ENCODE measurements at places on chromosomes 5 and 9.

DNA sequence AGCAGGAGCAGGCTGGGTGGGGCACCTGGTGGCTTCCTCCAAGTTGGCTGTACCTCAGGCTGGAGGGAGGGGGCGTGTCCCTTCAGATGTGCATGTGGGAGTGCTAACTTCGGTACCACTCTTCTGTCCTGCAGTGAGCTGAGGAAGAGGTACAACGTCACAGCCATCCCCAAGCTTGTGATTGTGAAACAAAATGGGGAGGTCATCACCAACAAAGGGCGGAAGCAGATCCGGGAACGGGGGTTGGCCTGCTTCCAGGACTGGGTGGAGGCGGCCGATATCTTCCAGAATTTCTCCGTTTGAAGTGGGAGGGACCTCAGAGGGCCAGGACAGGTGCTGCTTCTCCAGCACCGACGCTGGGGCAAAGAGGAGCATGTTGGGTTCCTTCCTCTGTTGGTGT is 9.3 kb downstream of the NXNL2 start:
- no peak for DNase-seq

DNA sequence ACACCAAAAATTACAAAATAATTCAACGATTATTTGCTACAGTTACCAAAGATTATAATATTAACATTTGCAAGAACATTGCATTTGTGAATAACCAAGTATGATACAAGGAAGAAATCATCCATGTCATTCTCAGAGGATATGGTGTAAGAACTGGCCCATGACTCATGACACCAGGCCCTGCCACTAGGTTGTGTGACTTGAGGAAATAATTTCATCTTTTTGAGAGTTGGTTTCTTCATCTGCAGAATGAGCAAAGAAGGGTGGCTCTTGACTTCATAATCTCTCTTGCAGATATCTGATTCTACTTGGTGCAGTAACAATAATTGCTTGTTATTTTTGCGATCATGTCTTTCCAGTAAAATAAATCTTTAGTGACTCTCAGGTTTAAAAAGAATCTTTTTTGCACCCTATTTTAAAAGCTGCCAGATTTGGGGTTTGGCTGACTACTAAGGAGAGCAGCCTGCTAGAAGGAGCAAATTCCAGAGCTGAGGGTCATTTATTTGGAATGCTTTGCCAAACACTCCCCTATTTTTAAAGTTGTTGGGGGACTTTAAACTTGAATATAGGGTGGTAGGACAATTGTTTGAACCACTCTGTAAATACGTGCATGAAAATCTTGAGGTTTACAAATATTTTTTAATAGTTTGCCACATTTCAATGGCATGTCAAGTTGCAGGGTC is 23.5 kb downstream of the ITGA1 start:
- DNase-seq: peak; percentile 81

DNA sequence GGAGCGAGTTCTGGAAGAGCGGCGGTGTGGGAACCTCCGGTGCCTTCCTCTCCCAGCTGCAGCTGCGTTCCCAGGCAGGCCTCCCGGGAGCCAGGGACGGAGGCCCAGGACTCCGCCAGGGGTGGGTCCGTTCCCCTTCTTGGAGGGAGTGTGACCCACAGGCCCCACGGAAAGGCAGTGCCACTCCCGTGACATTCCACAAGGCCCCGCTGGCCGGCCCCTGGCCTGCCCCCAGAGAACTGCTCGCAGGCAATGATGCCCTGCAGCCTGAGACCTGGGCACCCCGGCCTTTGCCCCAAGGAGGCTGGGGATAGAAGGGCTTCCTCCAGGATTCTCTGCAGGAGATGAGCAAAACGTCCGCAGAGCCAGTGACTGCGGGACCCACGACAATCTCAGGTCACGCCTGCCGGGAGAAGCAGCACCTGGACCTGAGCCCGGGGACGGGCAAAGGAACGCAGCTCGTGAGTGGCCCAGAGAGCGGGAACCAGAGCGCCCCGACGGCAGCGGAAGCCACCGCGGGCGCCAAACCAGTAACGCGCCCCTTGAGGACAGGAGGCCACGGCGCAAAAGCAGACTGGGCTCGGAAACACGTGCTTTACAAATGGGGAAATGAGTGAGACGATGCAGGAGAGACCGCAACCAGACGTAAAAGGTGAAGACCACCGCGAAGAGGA is 9.3 kb downstream of the OBP2B start:
- DNase-seq: no peak

- DNase-seq: peak; percentile 2
These were observed 214.9 kb upstream of the WWC1 start for GRCh38 chr5:168076561-168076991.

DNA sequence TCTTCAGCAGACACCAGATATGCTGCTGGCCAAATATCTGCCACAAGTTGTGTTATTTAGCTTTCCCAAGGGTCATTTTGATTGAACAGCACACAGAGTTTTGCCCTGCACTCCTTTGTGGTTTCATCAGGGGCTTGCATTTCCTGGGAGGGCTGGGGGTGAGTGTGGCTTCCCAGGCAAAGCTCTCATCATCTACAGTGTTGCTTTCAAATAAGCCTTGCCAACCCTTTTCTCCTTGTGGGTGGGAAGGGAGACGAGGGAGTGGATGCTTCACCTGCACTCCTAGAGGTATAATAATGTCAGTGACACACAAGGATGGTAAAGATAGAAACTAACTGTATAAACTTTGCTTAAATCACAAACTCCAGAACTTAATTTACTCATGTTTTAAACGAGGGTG is 107.0 kb downstream of the MARCHF11 start:
- DNase-seq: no peak

GRCh38 chr9:135507104-135508035 is 6.9 kb downstream of the MRPS2 start:
- DNase-seq: no peak

- no peak for DNase-seq
These were observed 44.3 kb downstream of the UBE2QL1 start for GRCh38 chr5:6492934-6493333.

- DNase-seq: no peak
These were observed 38.8 kb upstream of the TENT4A start for GRCh38 chr5:6674421-6674820.

GRCh38 chr9:87501806-87502205 is 4.1 kb downstream of the DAPK1 start:
- DNase-seq: no peak

DNA sequence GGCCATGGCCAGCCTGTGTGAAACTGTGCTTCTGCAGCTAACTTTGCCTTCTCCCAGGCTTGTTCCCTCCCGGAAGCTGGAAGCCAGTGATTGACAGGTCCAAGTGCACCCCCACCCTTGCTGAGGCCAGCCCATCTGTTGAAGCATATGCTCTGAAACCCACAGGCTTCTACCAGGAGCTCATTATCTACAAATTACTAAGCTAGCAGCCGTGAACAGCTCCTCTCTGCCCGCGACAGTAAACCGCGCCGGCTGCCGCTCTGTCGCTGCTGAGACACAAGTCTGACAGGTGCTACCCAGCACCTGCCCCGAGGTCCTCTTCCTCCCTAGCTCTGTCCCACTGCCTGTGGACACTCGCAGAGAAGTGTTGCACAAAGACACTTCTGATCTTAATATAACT is 490.9 kb downstream of the GADD45G start:
- DNase-seq: no peak

GRCh38 chr5:110040178-110040577 is 350.5 kb downstream of the MAN2A1 start:
- DNase-seq: no peak

GRCh38 chr5:144194144-144194543 is 23.5 kb downstream of the KCTD16 start:
- no peak for DNase-seq

DNA sequence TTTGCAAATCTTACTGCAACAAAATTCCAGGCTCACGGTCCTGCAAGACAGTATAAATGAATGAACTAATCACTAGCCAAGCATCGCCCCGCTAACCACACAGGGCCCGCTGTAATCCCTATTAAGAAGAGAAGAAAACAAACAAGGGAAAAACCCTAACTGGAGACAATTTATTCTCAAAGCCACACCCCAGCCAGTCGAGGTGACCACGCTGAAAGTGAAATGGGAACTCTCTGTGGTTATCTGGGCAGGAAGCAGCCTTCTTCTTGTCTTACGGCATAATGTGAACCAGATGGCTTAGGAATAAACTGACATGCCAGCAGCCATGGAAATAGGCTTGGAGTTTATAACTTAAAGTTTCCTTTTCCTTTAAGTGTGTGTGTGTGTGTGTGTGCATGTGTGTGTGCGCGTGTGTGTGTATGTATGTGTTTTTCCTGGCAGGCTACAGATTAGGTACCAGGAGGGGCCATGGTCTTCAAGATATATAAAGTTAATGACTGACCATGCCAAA is 120.2 kb downstream of the SEMA6A start:
- DNase-seq: peak; percentile 92

- DNase-seq: no peak
These were observed 91.9 kb downstream of the JAKMIP2 start for GRCh38 chr5:147690595-147690994.

DNA sequence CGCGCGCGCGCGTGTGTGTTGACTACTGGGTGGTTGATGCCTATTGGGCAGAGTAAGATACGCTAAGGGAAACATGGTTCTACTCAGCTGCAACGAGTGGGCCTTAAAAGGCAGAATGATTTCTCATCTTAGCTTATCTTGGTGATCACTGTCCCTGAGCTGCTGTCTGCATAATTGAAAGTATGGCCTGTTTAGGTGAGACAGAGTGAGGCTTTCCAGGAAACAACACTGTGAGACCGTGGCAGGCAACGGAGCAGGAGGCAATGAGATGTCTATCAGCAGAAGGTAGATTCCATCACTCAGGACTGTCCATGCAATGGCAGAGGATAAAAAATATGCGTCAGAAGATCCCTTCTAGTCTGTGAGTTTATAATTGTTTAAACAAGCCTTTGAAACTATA is 277.2 kb downstream of the TRIM32 start:
- no peak for DNase-seq

DNA sequence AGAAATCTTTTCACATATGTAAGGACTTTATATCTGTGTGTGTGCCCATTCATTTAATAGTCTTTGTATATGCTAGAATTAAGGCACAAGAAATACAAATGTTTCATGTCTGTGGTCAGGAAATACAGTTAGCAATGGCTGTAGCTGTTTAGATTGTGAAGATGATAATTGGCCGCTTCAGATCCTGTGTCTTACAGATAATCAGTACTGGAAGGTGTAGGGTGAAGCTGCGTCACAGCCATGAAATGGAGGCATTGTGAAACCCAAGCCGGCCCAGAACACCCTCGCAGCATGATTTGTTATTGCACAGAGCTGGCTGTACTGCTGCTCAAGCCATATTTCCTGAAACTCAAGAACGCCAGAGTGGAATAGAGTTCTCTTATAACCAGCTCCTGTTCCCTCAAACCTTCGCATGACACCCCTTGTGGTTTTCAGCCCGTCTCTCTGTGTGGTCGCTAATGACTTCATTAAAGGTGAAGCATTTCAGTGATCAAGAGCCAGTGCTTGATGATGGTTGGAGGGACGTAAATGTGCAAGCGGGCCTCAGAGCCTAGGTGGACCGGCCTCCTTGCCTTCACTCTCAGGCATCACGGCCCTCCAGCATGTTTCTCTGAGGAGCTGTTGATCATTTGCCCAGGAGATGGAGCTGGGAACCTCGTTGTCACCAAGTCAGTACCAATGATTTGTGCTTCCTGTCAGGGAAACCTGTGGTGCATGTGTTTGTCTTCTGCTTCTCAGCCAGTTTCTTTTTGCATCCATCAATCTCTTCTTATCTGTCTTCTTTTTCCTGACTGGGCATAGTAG is 80.1 kb downstream of the F2RL2 start:
- no peak for DNase-seq

GRCh38 chr9:124452326-124452725 is 2.1 kb downstream of the ADGRD2 start:
- DNase-seq: no peak

GRCh38 chr9:71524996-71525580 is 243.2 kb downstream of the CEMIP2 start:
- DNase-seq: no peak

GRCh38 chr5:146921225-146921624 is 42.7 kb upstream of the PPP2R2B start:
- no peak for DNase-seq

- DNase-seq: no peak
These were observed 11.8 kb upstream of the FCN1 start for GRCh38 chr9:134929193-134930158.

DNA sequence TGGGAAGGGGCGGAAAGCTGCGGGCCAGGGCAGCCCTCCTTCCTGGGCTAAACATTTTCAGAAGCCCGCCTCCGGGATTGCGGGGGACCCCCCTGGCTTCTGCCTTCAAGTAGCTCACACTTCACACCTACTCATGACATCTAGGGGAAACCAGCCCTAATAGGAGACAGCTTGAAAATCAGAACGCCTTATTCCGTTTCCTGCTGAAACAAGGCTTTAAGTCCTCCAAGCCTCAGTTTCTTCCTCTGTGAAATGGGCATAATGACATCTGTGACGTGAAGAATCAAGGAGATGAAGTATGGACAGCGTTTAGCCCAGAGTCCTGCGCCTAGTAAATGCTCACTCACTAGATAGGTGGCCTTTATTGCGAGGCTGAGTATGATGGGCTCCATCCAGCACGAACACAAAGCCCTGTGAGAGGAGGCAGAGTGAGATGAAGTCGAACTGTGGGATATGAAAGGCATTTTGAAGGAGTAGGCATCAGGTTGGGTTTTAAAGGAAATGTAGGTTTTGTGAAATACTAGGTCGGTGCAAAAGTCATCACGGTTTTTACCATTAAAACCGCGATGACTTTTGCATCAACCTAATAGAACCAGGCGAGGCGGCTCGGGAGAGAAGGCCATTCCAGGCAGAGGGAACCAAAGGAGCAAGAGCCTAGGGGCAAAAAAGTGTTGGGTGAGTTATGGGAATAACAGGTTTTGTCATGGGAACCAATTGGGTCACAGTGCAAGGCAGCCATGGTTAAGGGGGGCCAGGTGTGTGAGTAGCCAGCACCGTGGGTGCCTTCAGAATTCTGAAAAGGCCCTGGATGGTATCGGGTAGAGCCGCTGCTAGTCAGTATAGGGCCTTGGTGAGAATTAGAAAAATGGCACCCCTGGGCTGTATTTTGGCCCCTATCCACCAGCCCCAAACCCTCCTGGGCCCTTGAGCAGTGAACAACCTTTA is 1.0 kb upstream of the TSC1 start:
- DNase-seq: no peak

DNA sequence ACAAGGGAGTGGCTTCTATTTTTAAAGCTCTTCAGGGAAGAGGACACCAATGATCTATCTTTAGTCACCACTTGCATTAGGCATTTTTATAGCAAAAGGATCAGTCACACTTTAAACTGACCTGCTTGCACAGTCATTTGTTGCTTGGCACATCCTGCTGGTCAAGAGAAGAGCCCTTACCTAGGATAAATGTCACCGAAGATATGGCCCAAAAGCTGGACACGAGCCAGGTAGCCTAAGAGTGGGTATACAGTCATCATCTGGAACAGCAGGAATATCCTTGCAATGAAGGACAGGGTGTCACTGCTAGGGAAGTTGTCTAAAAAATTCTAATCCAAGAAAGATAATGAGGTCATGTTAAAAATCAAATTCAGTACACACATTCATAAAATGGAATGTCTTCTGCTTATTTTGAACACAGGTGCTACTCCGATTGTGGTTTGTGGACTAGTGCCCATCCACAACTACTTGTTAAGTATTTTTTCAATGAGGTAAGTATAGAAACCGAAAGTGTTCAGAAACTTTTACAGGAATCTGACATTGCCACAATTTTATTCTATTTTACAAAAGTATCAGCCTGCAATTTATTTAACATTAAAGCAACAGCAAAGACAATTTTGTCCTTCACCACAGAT is 78.4 kb downstream of the SLC38A9 start:
- DNase-seq: no peak

- DNase-seq: no peak
These were observed 225.9 kb downstream of the PIK3R1 start for GRCh38 chr5:68441309-68442073.
